ENCODE measurements at places on chromosomes 11 and 22.

DNA sequence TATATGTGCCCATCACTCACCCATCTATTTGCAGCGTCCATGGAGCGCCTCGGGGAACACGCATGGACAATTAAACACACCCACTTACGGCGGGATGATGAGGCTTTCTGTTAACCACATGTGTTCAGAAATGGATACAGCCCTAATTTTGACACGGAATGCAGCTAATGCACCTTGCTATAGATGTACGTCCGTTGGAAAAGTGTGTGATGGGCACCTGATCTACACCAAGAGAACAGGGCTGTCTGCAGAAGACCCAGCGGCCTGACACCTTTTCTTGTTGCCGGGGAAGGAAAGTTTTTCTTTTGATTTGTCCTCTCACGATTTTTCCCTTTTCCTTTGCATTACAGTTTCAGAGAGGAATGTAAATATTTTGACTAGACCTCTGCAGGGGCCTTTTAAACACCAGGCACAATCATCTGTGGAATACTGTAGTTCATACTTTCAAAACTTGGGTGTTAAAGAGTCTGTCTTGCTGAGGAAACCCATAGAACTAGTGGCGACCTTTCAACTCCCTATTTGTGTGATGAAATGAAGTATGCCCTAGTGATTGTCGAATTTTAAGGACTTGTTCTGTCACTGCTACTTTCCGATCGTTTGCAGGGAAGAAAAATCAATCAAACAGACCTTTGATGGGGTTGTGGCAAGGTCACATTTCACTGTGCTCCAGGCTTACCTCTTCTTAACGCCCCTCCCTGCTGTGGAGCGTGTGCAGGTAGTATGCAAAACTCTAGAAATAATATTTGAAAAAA lies 16.5 kb upstream of the PAX6 start:
- DNase-seq: no peak

DNA sequence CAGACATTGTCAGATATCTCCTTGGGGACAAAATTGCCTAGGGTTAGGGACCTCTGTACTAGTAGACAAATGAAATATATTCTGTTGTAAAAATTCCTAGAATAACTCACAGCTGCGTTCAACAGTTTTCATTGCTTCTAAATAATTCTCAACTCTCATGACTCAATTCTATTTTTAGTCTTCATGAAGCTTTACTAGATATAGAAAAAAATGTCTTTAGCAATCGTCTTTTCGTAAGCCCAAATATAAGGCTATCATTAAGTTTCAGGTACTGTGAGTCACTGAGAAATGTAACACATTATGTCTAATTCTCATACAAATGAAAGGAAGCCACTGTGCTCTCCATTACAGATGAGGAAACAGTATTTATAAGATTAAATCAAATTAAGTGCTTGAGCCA lies 6.4 kb downstream of the MMP12 start:
- no peak for DNase-seq

DNA sequence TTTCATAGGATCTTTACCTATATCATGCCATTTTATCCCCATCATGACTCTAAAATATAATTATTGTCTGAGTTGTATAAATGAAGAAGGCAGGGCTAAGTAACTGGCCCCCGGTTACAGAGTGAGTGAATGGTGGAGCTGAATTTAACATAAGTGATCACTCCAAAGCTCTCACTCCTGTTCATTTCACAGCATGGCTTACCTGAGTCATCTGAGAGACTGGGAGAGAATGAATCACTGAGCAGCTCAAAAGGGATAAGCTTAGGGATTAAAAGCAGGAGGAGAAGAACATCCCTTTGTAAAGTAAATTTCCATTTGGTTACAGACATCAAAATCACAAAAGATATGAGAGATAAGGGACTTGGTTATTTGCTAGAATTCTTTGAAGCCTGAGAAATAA lies 294.0 kb upstream of the CTSC start:
- DNase-seq: no peak

DNA sequence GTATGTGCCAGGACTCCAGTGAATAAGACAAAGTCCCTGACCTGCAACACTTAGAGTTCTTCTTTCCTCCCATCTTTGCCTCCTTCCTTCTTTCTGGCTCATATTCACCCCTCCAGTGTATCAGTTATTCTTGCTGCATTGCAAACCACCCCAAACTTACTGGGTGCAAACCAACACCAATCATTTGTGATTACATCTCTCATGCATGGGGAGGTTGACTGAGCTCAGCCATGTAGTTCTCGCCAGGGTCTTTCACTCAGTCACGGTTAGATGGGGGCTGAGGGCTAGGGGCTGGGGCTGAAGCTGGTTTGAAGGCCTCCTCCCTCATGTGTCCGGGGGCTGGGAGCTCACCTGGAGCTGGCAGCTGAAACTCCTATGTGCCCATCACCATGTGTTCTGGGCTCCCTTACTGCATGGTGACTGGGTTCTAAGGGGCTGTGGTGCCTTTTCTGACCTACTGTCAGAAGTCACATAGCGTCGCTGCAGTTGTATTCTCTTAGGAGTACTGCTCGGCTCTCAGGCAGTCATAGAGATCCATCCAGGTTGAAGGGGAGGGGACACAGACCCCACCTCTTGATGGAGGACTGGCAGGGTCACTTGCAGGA lies 35.0 kb upstream of the CACNG2 start:
- no peak for DNase-seq

DNA sequence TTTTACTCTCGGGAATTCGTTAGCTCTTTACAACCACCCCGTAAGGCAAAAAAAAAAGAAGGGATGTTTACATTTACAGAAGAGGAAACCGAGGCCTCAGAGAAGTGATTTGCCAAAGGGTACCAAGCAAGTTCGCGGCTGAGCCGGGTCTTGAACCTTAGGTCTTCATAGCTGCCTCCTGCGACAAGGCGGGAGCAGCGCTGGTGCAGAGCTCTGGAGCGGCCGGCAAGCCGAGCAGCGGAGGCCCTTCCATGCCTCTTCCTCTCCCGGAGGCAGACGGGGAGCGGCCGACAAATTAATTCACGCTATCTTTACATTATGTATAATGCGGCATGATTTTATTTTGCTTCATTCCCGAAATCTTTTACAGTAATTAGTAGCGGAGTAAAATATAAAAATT lies 536.3 kb downstream of the INSC start:
- no peak for DNase-seq

DNA sequence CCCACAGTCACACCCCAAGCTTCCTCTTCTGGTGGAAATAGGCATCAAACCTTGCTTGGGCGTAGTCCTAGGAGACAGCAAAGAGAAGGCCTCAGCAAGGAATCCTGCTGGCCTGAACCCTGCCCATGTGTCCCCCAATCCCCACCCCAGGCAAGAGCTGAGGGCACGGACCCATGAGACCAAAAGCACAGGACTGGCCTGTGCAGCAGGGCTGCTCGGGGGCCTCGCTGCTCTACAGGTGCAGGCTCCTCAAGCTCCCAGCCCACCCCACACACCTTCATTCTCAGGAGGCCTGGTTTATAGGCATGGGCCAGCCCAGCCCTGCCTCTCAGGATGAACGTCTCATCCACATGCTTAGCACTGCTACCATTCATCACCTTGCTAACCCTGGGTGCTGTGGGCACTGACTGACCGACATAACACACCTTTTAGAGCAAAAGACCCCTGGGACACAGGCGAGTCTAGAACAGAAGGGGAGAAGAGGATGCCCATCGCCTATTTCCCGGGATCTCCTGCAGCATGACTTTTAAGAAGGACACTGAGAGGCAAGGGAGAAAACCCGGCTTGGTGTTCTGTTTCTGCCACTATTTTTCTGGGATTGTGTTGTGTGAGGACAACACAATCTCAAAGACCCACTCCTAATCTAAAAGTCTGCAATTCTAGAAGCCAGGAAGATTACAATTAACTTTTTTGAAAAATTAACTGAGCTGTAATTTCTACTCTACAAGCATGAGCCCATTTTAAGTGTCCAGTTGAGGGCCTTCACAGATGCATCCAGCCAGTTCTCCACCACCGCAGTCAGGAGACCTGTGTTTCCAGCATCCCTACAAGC lies 15.4 kb downstream of the TCIRG1 start:
- DNase-seq: no peak

GRCh38 chr22:30127749-30128166 lies 47.5 kb downstream of the HORMAD2 start:
- DNase-seq: no peak
